ENCODE measurements at places on chromosomes 5 and 9. TPM values are rescaled to one million over a fixed set of nuclear protein-coding genes. Genes with fewer than 3 reads are reported as not detected.

IL13 gene
- total RNA-seq, result not detected

SPINK1 gene
- 43.6 TPM for total RNA-seq

STK10 gene
- total RNA-seq, result 30.2 TPM

ORM2 gene
- total RNA-seq, result not detected

MYMK gene
- 2.8 TPM for total RNA-seq

KCNV2 gene
- total RNA-seq, result not detected

ADAMTS2 gene
- 32.0 TPM for total RNA-seq

RABEPK gene
- total RNA-seq, result 11.8 TPM

ADRA1B gene
- total RNA-seq, result 1.5 TPM

RNF183 gene
- total RNA-seq, result 3.1 TPM

ARID3C gene
- 0.12 TPM for total RNA-seq

FBXO10 gene
- 15.2 TPM for total RNA-seq

DOCK2 gene
- 19.7 TPM for total RNA-seq

SV2C gene
- 0.18 TPM for total RNA-seq

ANKRD34B gene
- 0.18 TPM for total RNA-seq

RUSC2 gene
- 30.4 TPM for total RNA-seq

PCDHGB6 gene
- total RNA-seq, result 12.3 TPM

GABRA1 gene
- 0.29 TPM for total RNA-seq

SKP2 gene
- 29.9 TPM for total RNA-seq

FBP2 gene
- total RNA-seq, result 26.9 TPM

LHX6 gene
- total RNA-seq, result 3.0 TPM

LRRC19 gene
- 12.1 TPM for total RNA-seq

SIL1 gene
- total RNA-seq, result 36.1 TPM

F2RL1 gene
- 25.9 TPM for total RNA-seq

PTGDS gene
- 43.3 TPM for total RNA-seq

FAM153A gene
- total RNA-seq, result 0.58 TPM

RORB gene
- 0.35 TPM for total RNA-seq

SOWAHA gene
- 6.9 TPM for total RNA-seq

PRELID2 gene
- 40.2 TPM for total RNA-seq

PCDH12 gene
- 30.1 TPM for total RNA-seq

SPINK5 gene
- 1.3 TPM for total RNA-seq

ZBTB26 gene
- total RNA-seq, result 11.2 TPM

LOX gene
- total RNA-seq, result 17.2 TPM

PRSS3 gene
- 0.64 TPM for total RNA-seq

CCNO gene
- 5.3 TPM for total RNA-seq

CCDC171 gene
- total RNA-seq, result 11.3 TPM

ERAP2 gene
- 5.0 TPM for total RNA-seq

BARHL1 gene
- not detected for total RNA-seq

MARVELD2 gene
- total RNA-seq, result 26.8 TPM

SYK gene
- 31.2 TPM for total RNA-seq

FSTL4 gene
- total RNA-seq, result 2.6 TPM

C5orf52 gene
- total RNA-seq, result not detected

FAXDC2 gene
- total RNA-seq, result 32.7 TPM
